ENCODE measurements at places on chromosomes 2 and 18.

DNA sequence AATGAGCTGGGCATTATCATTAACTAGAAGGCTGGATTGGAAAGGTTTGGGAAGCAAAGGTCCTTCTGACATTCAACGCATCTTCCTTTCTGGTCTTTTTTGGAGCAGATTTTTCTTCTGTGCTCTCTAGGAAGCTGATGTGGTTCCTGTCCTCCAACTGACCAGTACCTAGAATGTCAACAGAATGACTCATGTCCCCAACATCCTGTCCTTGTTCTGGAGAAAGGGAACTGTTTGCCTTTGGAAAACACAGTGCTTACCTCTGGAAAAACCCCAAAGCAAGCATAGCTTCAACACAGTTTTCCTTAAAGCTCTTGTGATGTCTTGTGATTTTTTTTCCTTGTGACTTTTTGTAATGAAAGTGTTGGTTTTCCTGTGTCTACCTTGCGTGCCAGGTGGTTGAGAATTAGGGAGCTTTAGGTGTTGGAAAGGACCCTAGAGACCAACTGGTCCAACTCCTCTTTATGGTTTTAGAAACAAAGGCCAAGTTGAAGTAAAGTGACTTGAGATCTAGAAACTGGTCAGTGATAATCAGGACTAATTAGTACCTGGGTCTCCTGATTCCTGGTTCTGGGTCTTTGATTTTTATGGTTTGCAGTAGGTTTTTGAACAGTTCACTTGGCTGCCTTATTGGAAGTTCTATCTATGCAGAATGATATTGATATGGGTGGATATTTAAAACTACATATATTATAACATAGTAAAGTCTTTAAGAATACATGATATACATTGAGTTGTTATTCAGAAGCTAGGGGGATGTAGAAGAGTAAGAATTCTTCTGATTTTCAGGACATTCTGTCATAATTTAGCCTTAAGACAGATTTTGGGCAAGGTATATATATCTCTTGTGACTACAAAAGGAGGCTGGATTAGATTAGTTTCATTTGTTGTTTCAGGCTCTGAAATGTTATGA, 70.5 kb downstream of the FMNL2 start:
- no peak for DNase-seq

DNA sequence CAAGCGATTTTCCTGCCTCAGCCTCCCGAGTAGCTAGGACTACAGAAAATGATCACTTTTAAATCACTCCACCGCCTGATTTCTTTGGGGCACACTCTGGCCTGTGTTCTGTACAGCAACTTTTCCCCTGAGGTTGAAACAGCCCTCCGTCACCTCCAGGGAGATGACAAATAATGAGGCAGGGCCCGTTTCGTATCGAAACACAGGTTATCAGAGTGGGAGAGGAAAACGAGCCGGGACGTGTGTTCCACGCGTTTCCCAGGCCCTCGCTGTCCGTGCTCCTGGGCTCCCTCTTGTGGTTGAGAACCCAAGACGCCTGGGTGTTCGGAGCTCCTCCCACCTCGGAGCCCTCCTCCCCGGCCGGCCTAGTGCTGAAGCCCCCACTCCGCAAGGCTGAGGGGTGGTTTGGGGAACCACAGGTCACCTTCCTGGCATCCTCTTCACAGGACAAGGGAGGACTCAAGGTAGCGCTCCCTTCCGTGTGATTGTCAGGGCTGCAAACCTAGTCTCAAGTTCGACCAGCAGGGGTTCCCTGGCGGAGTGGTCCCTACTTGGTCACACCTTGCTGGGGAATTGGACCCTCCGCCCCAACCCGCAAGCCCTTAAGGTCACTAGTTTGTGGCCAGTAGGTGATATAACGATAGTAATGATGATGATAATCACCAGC, 12.8 kb downstream of the ATP6V1B1 start:
- peak; percentile 33 for DNase-seq

DNA sequence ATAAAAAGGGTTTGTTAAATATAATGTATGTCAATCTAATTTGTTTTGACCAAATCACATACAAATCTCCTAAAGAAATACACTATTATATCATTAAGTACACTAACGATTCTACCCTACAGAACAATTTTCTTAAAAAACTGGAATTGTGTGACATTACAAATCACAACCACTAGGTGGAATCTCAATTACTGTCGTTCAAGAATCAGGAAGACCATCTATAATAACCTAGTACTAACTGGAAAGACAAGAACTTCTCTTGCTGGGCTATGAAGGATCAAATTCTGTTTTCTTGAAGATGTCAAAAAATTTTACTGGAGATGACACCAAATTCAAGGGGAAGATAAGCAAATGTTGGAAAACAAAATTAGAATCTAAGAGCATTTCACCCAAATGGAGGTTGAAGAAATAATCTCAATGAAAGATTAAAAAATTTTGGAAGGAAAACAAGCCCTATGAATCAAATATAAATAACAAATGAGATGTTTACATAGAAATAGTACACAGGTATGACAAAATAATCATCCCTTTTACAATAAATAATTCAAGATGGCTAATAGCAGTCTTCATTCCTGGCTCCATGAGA, 110.9 kb downstream of the STK39 start:
- no peak for DNase-seq

DNA sequence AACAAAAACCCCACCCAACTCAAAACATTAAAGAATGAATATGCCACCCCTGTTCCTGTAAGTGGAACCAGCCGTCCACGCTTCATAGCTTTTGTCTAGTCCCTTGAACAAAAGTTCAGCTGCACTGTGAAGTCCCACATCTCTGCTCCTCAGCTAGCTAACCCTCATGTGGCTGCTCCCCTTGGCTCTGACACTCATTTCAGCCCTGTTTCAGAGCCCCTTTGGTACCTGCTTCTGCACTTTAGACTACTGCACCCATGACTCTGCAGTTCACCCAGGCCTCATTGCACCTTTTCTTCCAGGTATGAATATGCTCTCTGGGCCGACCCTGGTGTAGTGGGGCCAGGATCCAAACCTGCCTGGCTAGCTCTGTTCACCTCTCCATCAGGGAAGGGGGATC, 155.3 kb downstream of the DIS3L2 start:
- DNase-seq: no peak

GRCh38 chr18:78641689-78642231, 337.9 kb upstream of the SALL3 start:
- no peak for DNase-seq

Data from T1000 (cell line).